T-cell (primary cell): ENCODE measurements at places on chromosomes 7 and 10.

GRCh38 chr7:110786328-110786965 is 304.5 kb upstream of the LRRN3 start:
- no peaks in the 10 kb centered on the region for H3K4me1 ChIP-seq
- no peak overlapping the region for H3K4me3 ChIP-seq
- no peak for DNase-seq
- H3K36me3 ChIP-seq: no peaks in the 10 kb centered on the region
- H3K27ac ChIP-seq: no peak overlapping the region
- H3K27me3 ChIP-seq: no peaks in the 10 kb centered on the region

DNA sequence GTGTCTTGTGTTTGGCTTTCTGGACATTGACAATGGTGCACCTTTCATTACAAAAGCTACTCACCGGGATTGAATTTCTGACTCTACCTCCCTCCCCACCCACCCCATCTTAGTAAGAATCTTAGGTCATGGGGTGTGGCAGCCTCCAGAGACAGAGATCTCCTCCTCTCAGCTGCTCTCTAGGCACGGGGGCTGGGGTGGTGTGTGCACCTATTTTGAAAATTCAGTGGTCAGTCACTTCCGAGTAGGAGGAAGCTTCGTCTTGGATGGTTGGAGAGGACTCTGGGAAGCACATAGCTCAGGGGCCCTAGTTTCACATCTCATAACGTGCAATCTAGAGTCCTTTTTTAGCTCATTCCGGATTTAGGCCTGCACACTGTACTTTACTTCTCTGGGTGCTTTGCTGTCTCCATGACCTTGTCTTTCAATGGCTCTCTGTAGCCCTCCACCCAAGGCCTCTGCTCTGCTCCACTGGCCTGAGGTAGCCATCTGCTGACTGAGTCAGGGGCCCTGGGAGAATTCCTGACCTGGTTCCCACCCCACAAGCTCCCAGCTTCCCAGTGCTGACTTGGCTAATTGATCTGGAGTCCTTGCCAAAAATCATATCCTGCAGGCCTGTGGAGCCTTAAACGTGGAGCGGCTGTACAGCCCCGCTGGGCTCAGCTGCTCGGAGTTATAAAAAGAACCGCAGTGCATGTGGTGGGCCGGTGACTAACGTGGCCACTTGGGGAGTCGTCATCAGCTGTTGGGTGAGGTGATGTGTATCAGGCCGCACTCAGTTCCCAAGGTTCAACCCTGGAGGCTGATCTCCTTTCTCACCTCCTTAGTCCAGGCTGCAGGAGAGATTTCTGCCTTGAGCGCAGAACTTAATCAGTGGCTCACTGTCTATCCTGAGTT is 19.3 kb upstream of the ADAMTS14 start:
- no peak overlapping the region for H3K4me3 ChIP-seq
- no peak for DNase-seq
- H3K27ac ChIP-seq: no peak overlapping the region
- peaks cover 4% of the 10 kb centered on the region for H3K4me1 ChIP-seq
- H3K36me3 ChIP-seq: no peaks in the 10 kb centered on the region
- H3K27me3 ChIP-seq: no peaks in the 10 kb centered on the region

GRCh38 chr10:113473851-113474250 is 79.0 kb upstream of the HABP2 start:
- H3K4me3 ChIP-seq: no peak overlapping the region
- no peaks in the 10 kb centered on the region for H3K36me3 ChIP-seq
- H3K4me1 ChIP-seq: no peaks in the 10 kb centered on the region
- no peaks in the 10 kb centered on the region for H3K27me3 ChIP-seq
- no peak for DNase-seq
- no peak overlapping the region for H3K27ac ChIP-seq

- H3K27ac ChIP-seq: no peak overlapping the region
- H3K4me1 ChIP-seq: peaks cover 44% of the 10 kb centered on the region
- no peaks in the 10 kb centered on the region for H3K36me3 ChIP-seq
- H3K4me3 ChIP-seq: no peak overlapping the region
- no peak for DNase-seq
Observed at GRCh38 chr10:103761075-103761920, 94.1 kb downstream of the SH3PXD2A start.

DNA sequence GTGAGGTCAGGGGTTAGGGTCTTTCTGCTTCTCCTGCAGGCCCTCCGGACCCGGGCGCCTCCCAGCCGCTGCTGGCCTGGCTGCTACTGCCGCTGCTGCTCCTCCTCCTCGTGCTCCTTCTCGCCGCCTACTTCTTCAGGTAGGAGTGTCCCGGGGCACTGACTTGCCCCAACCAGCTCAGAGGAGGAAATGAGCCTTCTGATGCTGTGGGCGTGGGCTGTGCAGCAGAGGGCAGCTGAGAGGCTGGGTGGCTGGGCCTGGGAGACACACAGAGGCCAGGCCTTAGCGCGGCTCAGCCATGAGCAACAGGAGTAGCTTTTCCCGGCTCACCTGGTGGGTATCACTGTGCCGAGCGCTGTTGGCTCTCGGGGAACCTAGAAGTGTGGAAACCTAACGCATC is 78.9 kb downstream of the MKI67 start:
- DNase-seq: peak; percentile 81
- peaks cover 16% of the 10 kb centered on the region for H3K4me1 ChIP-seq
- peaks cover 24% of the 10 kb centered on the region for H3K36me3 ChIP-seq
- no peaks in the 10 kb centered on the region for H3K27me3 ChIP-seq
- H3K4me3 ChIP-seq: peak overlapping the region; percentile 64

DNA sequence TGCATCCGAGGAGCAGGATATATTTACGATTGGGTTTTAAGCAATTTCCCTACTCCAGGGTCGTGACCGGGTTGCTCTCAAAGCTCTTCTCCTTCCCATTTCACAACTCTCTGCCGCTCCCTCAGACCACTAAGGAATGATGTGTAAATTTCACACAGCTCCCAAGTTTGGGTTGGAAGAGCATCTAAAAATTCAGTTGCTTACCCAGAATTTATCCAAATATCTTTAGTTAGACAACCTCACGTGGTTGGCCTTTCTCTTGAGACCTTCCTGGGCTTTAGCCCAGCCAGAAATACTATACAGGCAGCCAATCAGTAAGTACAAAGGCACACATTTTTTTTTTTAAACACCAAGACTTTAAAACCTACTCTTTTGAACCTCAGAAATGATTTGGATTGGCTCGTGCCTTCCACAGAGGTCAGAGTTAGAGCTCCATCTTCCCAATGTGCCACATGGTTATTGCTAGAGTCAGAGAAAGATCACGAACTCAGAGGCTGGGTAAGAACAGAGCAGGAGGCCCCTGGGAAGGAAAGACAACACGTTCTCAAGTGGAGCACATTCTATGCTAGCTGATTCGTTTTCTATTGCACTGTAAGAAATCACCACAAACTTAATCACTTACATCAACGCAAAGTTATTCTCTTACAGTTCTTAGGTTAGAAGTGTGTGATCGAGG is 335.4 kb upstream of the MGMT start:
- H3K36me3 ChIP-seq: no peaks in the 10 kb centered on the region
- H3K4me1 ChIP-seq: no peaks in the 10 kb centered on the region
- DNase-seq: no peak
- H3K27me3 ChIP-seq: no peaks in the 10 kb centered on the region
- no peak overlapping the region for H3K4me3 ChIP-seq

DNA sequence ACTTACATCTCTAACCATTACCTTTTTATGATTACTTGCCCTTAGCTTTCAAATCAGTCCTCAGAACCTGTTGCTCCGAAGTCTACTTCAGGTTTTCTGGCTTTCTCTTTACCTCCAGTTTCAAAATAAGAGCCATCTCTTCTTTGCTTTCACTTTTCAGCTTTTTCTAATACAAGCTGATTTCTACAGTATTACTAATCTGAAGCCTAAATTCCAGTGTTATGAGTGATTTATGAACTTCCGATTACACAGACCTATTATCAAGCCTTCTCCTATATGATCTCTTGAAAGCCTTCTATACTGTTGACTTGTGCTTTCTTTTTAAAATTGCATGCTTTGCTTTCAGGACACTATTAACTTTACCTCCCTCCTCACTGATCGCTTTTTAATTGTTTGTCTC is 1307.8 kb upstream of the CELF2 start:
- no peaks in the 10 kb centered on the region for H3K4me1 ChIP-seq
- no peak overlapping the region for H3K27ac ChIP-seq
- H3K36me3 ChIP-seq: no peaks in the 10 kb centered on the region
- DNase-seq: no peak
- H3K27me3 ChIP-seq: no peaks in the 10 kb centered on the region

- H3K27ac ChIP-seq: peak overlapping the region; percentile 85
- H3K27me3 ChIP-seq: no peaks in the 10 kb centered on the region
- DNase-seq: peak; percentile 61
- peaks cover 15% of the 10 kb centered on the region for H3K4me1 ChIP-seq
Observed at GRCh38 chr7:139776486-139777132, 1.2 kb downstream of the HIPK2 start.

- no peak overlapping the region for H3K27ac ChIP-seq
- no peaks in the 10 kb centered on the region for H3K27me3 ChIP-seq
- DNase-seq: no peak
Observed at GRCh38 chr7:11430112-11430511, 401.9 kb downstream of the THSD7A start.

GRCh38 chr10:2936816-2937215 is 130.5 kb upstream of the PFKP start:
- H3K36me3 ChIP-seq: no peaks in the 10 kb centered on the region
- DNase-seq: no peak
- no peak overlapping the region for H3K27ac ChIP-seq
- no peak overlapping the region for H3K4me3 ChIP-seq
- no peaks in the 10 kb centered on the region for H3K4me1 ChIP-seq
